Stimulated activated CD8-positive, alpha-beta memory T cell treated with anti-CD3 and anti-CD28 coated beads, Interleukin-4, amount 100 ng/mL, for 1 hour (primary cell): ENCODE measurements at places on chromosomes 11 and 22.

GRCh38 chr22:33832558-33833151 lies 87.6 kb downstream of the LARGE1 start:
- DNase-seq = no peak

- DNase-seq = no peak
Observed at GRCh38 chr11:44083433-44083832, 12.0 kb upstream of the EXT2 start.

GRCh38 chr11:32430568-32431381 lies 4.6 kb downstream of the WT1 start:
- no peak for DNase-seq

DNA sequence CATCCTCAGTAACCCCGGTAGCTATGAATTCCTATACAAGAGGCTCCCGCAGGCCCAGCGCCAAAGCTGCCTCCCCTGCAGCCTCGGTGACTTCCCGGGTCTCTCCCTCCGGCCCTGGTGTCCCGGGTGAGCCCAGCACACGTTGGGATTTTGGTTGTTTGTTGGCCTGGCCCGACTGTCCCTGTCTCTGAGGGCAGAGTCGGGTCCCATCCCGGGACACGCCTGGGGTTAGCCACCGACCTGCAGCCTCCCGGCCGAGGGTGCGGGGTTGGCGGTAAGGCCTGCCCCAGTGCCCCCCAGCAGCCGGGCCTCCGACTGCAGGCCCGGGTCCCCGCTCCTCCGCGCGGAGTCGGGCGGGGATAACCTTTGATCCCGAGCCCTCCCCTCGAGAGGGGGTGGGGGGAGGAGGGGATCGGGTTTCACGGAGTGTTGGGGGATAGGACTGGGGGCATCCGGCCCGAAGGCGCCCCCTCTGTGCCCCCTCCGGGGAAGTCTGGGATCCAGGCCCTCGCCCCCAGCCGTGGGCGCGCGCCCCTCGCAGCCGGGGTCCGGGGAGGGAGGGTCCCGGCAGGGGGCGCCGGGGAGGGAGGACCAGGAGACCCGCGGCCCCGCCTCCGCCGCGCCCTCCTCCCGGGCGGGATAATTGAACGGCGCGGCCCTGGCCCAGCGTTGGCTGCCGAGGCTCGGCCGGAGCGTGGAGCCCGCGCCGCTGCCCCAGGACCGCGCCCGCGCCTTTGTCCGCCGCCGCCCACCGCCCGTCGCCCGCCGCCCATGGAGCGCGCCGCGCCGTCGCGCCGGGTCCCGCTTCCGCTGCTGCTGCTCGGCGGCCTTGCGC lies at the start of gene FBLN1:
Gene FBLN1, plus strand, starts transcription at position 669 of the 835 bp plus-strand sequence. Its CDS starts 103 bp downstream, at position 772.
- no peak for DNase-seq

DNA sequence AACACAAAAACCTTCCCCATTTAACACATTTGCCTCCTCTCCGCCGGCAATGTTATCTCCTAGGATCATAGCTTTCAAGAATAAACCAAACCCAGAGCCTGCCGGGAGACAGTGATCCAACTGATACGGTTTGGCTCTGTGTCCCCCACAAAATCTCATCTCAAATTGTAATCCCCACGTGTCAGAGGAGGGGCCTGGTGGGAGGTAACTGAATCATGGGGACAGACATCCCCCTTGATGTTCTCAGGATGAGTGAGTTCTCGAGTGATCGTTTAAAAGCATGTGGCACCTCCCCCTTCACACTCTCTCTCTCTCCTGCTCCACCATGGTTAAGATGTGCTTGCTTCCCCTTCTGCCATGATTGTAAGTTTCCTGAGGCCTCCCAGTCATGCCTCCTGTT lies 33.3 kb downstream of the RBFOX2 start:
- no peak for DNase-seq

GRCh38 chr11:13206086-13206640 lies 71.4 kb upstream of the BMAL1 start:
- no peak for DNase-seq

DNA sequence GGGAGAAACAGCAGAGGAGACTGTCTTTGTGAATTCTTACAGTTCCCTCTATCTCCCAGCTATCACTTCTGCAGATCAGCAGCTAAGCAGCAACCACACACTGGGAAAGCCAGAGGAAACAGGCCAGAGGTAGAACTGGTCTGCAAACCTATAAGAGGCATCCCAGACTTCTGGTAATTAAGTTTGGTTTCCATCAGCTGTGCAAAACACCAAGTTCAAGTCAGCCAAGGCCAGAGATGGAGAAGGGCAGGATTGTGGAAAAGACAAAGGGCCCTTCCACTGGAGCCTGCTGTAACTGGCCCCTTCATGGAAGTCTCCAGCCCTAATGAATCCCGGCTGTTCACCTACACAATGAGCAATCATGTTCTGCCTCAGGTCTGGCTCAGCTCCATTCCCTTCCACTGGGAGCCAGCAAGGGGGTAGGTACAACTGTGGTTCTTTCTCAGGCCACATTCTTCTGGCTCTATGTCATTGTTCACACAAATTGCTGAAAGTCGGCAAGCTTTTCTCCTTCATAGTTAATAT lies 4.6 kb upstream of the PAMR1 start:
- no peak for DNase-seq

- no peak for DNase-seq
Observed at GRCh38 chr22:16949561-16949960, 58.5 kb downstream of the GAB4 start.

GRCh38 chr11:105610871-105611571 lies 1.1 kb downstream of the GRIA4 start:
- DNase-seq = no peak

- no peak for DNase-seq
Observed at GRCh38 chr22:50519151-50519550, 6.2 kb downstream of the SCO2 start.

- no peak for DNase-seq
Observed at GRCh38 chr11:114280696-114281095, 15.5 kb upstream of the NNMT start.

DNA sequence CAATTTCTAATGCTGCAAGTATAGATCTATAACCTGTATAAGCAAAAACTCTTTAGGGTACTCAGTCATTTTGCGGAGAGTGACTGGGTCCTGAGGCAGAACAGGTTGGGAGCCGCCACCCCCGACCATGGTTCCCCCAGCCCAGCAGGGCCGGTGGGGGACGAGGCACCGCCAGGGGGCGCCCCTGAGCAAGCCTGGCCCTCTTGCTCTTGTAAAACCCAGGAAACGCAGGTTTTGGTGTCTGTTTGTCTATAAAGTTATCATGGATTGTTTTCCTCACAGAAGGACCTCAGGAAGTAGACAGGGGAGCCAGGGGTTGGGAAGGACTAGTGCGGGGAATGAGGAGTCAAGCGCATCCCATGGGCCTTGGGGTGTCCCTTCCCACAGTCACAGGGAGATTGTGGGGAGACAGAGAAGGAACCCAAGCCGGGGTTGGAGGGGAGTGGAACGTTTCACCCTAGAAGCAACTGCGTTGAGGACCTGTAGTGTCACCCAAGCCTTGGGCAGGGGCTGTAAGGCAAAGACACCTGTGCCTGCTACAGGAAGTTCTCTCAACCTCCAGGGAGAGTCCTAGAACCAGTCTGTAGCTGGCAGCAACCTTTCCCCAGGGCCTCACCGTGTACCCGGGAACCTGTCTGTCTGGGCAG lies 26.4 kb downstream of the KCTD17 start:
- DNase-seq = peak; percentile 76

- DNase-seq = no peak
Observed at GRCh38 chr11:64752175-64752970, 7.4 kb downstream of the PYGM start.

GRCh38 chr11:19187114-19187832 lies 14.5 kb downstream of the CSRP3 start:
- DNase-seq = no peak

GRCh38 chr11:43327987-43328386 lies 16.2 kb downstream of the API5 start:
- DNase-seq = no peak

DNA sequence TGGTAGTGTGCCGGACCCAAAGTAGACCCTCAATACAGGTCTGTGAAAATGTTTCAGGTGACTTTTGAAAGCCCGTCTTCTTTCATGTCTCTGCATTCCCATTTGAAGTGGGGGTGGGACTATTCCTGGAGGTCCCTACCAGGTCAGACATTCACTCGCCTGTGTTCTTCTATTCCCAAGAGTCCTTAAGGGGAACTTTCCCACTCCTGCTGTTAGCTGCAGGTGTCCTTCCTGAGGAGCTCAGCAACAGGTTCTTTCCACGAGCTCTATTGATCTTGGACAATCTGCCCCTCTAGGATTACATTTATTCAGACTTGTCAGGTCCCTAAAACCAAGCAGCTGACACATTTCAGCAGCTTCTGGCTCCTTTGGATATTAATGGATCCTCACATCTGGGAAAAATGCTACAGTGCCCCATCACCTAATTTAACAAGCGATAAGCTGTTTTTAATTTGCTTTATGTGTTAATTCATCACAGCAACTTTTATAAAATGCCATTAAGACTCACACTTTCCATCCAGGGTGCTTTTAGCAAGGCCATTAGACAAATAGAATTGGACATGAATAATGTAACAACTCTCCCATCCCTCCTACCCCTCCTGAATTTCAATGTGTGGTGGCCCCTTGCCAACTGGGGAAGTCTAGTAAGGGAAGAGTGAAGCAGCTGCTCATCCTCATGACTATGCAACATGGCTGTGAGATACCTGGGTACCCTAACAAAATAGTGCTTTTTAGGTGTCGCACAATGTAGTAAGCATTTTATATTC lies 259.5 kb upstream of the CCDC90B start:
- no peak for DNase-seq

GRCh38 chr11:83544846-83545245 lies 258.7 kb upstream of the CCDC90B start:
- DNase-seq = no peak

DNA sequence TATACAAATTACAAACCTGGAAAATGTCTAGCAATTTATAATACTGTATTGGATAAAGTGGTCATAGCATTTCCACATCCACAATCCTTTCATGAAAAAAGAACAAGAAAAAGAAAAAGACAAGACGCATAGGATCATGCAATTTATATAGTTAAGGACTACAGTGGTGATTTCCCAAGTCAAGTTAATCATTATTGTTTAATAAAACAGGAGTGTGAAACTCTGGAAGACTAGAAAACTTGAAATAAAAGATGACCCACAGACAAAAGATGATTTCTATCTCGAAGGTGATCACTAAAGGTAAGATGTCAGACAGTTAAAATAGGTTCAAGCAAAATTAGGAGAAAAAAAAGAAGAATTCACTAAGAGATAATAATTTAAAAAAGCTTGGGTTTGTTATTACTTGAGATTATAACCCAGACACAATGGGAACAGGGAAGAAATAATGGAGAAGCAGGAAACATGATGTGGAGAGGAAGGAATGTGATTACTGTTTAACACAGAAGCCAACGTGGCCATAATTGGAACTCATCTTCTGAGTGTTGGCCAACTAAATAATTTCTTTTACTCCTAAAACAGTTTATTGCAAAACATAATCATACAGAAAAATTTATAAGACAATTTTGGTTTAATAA lies 441.2 kb upstream of the ANO3 start:
- DNase-seq = no peak

DNA sequence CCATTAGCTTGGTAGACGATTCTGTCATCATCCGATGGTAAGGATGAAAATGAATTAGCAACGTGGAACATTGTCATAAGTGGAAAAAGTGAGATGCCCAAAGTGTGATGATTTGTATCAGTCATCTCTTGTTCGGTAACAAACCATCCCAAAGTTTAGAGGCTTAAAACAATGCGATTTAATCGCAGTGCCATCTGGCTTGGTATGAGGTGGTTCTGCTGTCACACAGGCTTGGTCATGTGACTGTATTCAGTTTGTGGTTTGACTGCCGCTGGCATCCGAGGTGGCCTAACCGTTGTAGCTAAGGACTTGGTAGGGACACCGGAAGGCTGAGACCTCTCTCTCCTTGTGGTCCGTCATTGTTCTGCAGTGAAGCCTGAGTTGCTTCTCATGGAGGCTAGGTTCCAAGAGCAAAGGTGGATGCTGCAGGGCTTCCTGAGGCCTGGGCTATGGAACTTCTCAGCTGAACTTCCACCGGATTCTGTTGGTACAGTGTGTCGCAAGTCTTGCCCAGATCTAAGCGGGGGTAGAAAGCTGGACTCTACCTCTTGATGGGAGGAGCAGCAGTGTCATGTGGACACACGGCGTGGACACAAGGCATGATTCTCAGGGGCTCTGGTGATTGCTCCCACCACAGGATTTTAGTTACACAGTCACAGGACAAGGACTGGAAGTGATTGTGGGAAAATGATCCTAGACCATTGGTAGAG lies 36.3 kb downstream of the BCR start:
- DNase-seq = no peak

- DNase-seq = no peak
Observed at GRCh38 chr11:60169264-60169915, 13.5 kb downstream of the MS4A6A start.

DNA sequence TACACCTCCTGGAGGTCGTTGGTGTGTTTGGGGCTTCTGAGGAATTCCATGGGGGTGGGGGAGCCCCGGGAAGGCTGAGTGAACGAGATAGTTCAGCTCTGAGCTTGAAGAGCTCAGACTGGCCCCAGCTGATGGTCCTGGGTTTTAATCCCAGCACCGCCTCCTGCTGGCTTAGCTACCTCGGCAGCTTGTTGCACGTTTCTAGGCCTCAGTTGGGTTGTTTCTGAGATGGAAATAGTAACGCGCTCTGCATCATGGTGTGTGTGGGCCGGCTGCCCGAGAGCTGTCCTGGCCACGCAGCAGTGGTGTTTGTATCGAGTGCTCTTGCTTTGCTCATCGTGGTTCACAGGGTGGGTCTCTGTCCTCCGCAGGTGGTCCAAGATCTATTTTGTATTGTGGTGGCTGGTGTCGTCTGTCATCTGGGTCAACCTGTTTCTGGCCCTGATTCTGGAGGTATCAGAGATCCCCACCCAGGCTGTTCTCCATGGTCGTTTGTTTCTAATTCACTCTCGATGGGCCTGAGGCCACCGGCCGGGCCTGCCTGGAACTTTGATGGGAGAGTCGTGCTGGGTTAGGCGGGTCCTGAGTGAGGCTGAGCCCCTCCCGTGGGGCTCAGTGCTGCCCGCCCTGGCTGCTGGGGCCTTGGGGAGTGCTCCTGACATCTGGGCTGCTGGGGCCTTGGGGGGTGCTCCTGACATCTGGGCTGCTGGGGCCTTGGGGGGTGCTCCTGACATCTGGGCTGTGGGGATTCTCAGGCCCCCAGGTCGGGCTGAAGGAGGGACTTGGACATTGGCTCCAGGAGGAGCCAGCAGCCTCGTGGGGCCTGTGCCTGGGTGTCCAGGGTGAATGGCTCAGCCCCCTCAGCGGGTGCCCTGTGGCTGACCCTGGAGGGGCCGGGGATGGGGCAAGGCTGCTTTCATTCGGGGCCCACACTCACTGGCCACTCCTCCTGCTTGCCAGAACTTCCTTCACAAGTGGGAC lies 37.7 kb downstream of the TPCN2 start:
- no peak for DNase-seq

DNA sequence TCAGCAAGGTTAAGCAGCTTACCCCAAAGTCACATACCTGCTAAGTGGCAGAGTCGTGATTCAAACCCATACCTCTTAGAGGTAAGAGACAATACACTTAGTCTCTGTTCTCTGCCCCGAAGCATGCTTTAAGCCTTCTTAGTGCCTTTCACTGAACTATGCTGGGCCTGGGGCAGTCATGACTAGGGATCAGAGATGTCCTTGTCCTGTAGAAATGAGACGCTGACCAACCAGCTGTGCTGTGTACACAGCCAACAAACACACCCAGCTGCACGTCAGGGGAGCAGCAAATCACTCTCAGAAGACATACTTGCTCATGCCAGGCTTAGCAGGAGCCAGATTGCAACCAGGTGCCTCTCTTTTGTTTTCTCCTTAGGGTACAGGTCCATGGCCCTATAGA lies 255.7 kb downstream of the BUD13 start:
- DNase-seq = no peak

GRCh38 chr11:74615311-74615710 lies 22.9 kb downstream of the POLD3 start:
- no peak for DNase-seq
